ENCODE measurements at places on chromosomes 4 and X. TPM values are rescaled to one million over a fixed set of nuclear protein-coding genes. Genes with fewer than 3 reads are reported as not detected.

GRCh38 chr4:106284227-106284626, 31.8 kb downstream of the TBCK start:
- DNase-seq = no peak

GRCh38 chr4:21888195-21888976, 60.2 kb downstream of the KCNIP4 start:
- DNase-seq = no peak

- DNase-seq = peak; percentile 22
Measured at GRCh38 chr4:137274404-137274803, 257.9 kb downstream of the PCDH18 start.

DNA sequence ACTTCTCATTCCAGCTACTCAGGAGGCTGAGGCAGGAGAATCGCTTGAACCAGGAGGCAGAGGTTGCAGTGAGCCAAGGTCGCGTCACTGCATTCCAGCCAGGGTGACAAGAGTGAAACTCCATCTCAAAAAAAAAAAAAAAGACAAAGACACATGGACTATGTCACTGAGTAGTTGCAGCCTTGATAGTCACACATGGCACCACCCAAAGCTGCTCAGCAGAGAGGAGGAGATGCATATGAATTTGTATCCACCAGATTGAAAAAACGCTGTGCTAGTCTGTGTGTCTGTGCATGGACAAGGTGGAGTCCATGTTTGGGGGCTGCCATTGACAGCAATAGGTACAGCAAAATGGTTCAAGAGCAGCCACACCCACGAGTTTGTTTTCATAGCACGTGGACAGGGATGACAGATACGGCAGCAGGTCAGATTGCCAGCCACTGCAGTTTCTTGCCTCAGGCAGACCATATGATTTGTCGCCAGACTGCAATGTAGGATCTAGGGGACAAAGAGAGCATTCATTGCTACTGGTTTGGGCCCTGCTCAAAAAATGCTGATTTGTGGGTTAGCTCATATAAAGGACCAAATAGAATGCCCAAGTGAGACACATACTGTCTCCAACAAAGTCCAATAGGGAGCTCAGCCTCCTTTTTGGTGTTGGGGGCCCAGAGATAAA, 89.9 kb downstream of the CEP135 start:
- DNase-seq = no peak

GRCh38 chr4:26862381-26862915, 1.8 kb downstream of the STIM2 start:
- DNase-seq = no peak

DNA sequence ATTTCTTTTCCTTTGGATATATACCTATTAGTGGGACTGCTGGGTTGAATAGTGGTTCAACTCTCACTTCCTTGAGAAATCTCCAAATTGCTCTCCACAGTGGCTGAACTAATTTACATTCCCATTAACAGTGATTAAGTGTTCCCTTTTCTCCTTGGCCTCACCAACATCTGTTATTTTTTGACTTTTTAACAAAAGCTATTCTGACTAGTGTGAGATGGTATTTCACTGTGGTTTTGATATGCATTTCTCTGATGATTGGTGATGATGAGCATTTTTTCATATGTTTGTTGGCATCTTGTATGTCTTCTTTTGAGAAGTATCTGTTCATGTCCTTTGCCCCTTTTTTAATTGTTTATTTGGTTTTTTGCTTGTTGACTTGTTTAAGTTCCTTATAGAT, 413.0 kb downstream of the MAPK10 start:
- DNase-seq = no peak

- DNase-seq = no peak
Measured at GRCh38 chr4:6257247-6258025, 12.2 kb upstream of the WFS1 start.

GRCh38 chrX:17984415-17984814, 123.3 kb upstream of the RAI2 start:
- no peak for DNase-seq

- no peak for DNase-seq
Measured at GRCh38 chr4:1238676-1239000, 10.3 kb downstream of the CTBP1 start.

TFE3 gene
- polyA plus RNA-seq = 21.6 TPM

MSN gene
- polyA plus RNA-seq = 105 TPM

ZFYVE28 gene
- 1.7 TPM for polyA plus RNA-seq

All from forelimb muscle (tissue), 1 donor.